ENCODE measurements at places on chromosomes 2 and 18. TPM values are rescaled to one million over a fixed set of nuclear protein-coding genes. Genes with fewer than 3 reads are reported as not detected.

LRRTM1 gene
- total RNA-seq, result not detected

SERPINB7 gene
- not detected for total RNA-seq

BCL11A gene
- 11.2 TPM for total RNA-seq

KIF5C gene
- total RNA-seq, result 4.4 TPM

IL1RL1 gene
- 2.7 TPM for total RNA-seq

GDF7 gene
- 0.31 TPM for total RNA-seq

VIL1 gene
- 2.1 TPM for total RNA-seq

SPR gene
- 1.2 TPM for total RNA-seq

RPRM gene
- 0.10 TPM for total RNA-seq

CRYGC gene
- total RNA-seq, result not detected

ANO7 gene
- total RNA-seq, result 0.10 TPM

ANKRD23 gene
- 2.2 TPM for total RNA-seq

GALM gene
- 13.0 TPM for total RNA-seq

RGPD3 gene
- 1.5 TPM for total RNA-seq

DHRS9 gene
- total RNA-seq, result 0.42 TPM

Measured in mononuclear cell (primary cell).